ENCODE measurements at places on chromosomes 16 and 17.

- DNase-seq, result no peak
Measured at GRCh38 chr16:49631187-49632041, 224.5 kb downstream of the ZNF423 start.

GRCh38 chr16:22751685-22752084, 62.3 kb upstream of the HS3ST2 start:
- no peak for DNase-seq

DNA sequence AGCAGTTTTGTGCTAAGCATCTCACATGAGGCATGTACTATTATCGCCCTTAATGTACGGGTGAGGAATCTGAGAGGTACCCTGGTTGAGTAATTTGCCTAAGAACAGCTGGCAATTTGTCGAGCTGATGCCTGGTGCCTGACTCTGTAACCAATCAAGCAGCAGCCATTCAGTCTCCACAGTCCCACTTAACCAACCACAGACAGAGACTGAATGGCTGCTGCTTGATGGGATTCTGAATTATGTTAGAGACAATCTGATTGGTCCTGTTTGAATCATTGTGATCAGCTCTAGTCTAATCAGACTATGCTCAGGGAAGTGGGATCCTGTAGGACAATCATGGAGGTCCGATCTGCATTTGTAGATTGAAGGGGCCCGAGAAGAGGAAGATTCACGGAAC, 447.0 kb downstream of the SHISA9 start:
- DNase-seq, result no peak

DNA sequence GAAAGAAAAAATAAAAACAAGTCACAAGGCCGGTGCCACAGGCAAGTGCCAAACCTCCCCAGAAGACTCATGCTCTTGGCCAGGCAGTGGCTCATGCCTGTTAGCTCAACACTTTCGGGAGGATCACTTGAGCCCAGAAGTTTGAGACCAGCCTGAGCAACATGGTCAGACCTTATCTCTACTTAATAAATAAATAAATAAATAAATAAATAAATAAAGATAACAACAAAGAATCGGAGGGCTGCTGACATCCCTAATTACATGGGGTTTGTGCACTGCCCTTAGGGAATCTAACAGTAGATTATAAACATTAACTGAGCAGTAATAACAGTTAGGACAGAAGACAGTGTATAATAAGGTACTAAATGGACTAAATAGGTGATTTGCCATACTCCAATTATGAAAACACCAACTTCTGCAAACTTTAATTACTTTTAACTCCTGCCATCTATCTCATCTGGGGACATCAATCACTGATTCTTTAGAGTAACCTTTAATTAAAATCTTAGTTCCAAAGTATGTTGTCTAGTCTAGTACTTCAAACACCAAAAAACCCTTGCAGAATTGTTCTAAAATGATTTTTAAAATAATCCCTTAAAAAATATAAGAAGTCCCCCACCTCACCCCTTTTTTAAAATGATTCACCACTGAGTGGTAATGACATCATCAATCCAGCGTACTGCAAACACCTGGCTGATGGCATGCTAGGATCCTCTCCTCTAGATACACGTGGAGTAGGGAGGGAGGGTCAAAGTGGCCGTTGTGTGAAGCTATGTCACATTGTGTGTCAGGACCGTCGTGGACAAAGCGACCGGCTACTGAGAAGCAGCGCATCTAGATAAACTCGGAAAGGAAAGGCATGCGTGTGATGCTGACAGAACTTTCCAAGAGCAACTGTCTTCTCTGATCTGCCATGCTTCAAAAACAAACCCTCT, 28.5 kb downstream of the CYTH1 start:
- DNase-seq, result no peak

GRCh38 chr17:77884019-77884418, 74.5 kb upstream of the TNRC6C start:
- DNase-seq, result no peak

DNA sequence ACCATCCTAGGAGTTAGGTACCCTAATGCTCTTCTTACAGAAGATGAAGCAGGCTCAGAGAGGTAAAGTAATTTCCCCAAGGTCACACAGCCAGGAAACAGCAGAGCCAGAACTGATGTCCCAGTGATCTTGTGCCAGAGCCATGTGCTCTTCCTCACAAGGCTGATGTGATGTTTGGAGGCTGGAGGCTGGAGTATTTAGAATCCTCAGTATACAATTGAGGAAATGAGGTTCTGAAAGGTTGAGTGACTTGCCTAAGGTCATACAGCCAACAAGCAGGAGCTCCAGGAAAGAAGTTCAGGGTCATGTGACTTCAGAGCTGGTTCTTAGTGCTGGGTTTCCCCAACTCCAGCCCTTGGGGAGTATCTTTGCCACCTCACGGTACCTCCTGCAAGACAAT, 18.5 kb downstream of the ITPRIPL2 start:
- no peak for DNase-seq

- no peak for DNase-seq
Measured at GRCh38 chr16:65119435-65119834, 2.4 kb downstream of the CDH11 start.

- no peak for DNase-seq
Measured at GRCh38 chr16:72753881-72754280, 294.0 kb downstream of the ZFHX3 start.

GRCh38 chr16:47604306-47604705, 143.2 kb downstream of the PHKB start:
- no peak for DNase-seq

GRCh38 chr16:57113664-57114063, 21.3 kb downstream of the CPNE2 start:
- no peak for DNase-seq

- DNase-seq, result no peak
Measured at GRCh38 chr16:84597931-84598351, 19.9 kb downstream of the COTL1 start.

- no peak for DNase-seq
Measured at GRCh38 chr16:22326771-22327445, 29.7 kb downstream of the POLR3E start.

- DNase-seq, result no peak
Measured at GRCh38 chr17:9878786-9879525, 26.1 kb downstream of the RCVRN start.

GRCh38 chr16:53068423-53068833, 13.6 kb downstream of the CHD9 start:
- no peak for DNase-seq

- no peak for DNase-seq
Measured at GRCh38 chr16:75193730-75194444, 13.1 kb downstream of the CTRB2 start.

- DNase-seq, result no peak
Measured at GRCh38 chr17:81154961-81155360, 10.3 kb upstream of the PVALEF start.

DNA sequence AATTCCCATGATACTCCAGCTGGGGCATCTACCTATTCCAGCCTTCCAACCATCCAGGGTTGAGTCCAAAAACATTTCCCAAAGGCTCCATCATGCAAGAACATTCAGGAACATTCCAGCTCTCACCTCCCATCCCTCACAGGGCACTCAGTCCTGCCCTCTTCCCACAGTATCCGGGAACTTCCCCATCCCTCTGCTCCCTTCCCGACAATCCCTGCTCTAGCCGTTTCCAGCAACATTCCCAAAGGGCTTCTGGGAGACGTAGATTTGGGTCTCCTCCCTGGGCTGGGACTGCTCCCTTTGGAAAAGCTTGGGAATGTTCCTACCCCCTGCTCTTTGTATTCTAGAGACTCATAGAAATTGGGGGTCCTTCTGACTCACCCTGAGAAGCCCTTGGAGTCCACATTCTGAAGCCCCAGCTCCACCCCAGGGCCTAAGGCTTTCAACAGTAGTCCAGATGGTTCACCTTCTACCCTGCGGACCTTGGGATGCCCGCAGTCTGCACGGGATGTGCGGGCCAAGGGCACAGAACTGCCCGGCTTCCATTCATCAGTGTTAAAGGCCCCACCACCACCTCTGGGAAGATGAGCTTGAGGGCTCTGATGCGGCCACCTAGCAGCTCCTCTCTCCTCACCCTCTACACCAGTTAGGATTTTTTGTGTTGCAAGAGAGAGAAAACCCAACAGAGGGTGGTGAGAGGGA, 25.4 kb downstream of the NGFR start:
- DNase-seq, result no peak

GRCh38 chr16:4381072-4381934, 9.7 kb downstream of the VASN start:
- no peak for DNase-seq

GRCh38 chr16:57045694-57046381, 46.5 kb upstream of the CPNE2 start:
- no peak for DNase-seq

- no peak for DNase-seq
Measured at GRCh38 chr17:73132085-73132492, 32.7 kb upstream of the SSTR2 start.

DNA sequence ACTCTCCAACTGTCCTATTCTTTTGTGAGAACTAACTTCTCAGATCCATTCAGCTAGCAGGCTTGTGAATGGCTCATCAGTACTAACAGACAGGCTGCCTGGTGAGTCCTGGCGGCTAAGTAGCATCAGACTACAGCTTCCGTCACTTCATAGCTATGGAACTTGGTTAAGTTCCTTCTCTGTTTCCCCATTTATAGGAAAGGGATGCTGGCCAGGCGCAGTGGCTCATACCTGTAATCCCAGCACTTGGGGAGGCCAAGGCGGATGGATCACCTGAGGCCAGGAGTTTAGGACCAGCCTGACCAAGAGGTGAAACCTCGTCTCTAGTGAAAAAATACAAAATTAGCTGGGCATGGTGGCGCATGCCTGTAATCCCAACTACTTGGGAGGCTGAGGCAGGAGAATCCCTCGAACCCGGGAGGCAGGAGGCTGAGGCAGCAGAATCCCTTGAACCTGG, 49.9 kb upstream of the TANGO6 start:
- no peak for DNase-seq

DNA sequence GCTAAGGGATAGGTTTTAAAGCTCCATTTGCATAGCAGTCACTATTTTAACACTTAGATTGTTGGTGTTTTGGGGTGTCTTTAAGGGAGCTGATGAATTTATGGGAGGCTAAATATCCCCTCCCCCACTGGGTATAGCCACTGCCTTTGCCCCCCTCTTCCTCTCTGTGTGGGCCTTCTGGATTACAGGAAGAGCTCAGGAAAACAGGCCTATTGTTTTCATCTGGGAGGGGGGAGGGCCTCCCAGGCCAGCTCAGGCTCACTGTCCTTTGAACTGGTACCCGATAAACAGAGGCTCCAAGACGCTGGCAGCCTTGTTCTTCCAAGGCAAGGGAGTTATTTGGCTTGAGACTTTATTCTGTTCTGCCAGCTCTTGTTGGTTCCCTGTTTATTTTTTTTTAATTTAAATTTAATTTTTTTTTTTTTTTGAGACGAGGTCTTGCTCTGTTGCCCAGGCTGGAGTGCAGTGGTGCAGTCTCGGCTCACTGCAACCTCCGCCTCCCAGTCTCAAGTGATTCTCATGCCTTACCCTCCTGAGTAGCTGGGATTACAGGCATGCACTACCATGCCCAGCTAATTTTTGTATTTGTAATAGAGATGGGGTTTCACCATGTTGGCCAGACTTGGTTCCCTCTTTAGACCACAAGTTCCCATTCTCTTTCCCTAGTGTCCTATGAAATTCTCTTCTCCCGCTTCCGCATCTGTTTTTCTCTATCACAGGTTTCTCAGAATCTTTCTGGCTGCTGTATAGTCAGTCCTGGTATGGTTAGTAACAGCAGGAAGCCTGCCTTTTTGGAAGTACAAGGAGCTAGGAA, 25.1 kb downstream of the MINK1 start:
- DNase-seq, result no peak

Measured in stimulated activated CD8-positive, alpha-beta memory T cell treated with anti-CD3 and anti-CD28 coated beads, Interleukin-4, amount 100 ng/mL, for 4 hours (primary cell).